ENCODE measurements at places on chromosomes 16 and 17. TPM values are rescaled to one million over a fixed set of nuclear protein-coding genes. Genes with fewer than 3 reads are reported as not detected.

The RAC3 gene
- total RNA-seq: 10.4 TPM

The KCNG4 gene
- not detected for total RNA-seq

The CMIP gene
- total RNA-seq: 17.1 TPM

The SBK1 gene
- total RNA-seq: 0.40 TPM

The HIC1 gene
- total RNA-seq: 2.1 TPM

DNA sequence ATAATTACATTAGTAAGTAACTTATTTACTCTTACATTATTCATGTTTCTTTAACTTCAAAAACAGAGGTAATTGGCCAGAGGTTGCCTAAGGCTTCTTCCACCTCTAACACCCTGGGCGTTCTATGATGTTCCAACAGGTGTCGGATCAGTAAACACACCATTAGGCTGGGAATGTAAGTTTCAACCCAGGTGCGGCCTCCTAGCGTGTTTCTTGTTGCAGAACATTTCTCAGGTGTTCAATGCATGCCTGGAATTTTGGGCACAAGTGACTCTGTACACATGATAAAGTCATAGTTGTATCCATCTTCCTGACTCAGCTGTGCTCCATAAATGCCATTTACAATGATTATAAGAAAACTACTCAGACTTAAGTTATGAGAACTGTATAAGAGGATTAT, 1.0 kb downstream of the KRTAP2-2 start:
- no peak for DNase-seq

DNA sequence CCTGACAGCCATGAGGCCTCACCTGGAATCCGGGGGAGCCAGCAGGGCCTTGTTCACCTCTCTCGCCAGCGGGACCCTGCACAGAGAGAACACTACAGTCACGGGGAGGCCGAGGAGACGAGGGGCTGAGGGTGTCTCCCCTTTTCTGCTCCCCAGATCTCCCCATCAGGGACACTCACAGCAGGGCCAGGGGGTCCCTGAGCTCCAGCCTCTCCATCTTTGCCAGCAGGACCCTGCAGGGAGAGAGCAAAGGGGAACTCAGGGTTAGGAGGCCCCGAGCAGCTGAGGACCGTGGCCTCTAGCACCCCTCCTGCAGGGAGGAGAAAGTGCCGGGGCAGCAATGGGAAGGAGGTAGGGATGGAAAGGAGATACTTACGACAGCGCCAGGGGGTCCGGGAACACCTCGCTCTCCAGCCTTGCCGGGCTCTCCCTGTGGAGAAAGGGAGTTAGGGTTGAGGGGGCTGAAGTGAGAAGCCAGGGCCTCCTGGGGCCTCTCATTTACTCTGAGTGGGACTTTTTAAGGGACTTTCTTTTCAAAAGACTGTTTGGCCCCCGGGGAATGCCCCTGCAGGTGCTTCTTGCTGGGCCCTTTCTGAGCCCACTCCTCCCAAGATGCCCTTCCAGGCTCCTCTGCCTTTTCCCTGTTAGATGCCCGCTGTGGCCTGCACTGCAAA, 8.7 kb downstream of the COL1A1 start:
- no peak for DNase-seq

- no peak for DNase-seq
Observed at GRCh38 chr17:82019690-82020571, 2.7 kb downstream of the CENPX start.

DNA sequence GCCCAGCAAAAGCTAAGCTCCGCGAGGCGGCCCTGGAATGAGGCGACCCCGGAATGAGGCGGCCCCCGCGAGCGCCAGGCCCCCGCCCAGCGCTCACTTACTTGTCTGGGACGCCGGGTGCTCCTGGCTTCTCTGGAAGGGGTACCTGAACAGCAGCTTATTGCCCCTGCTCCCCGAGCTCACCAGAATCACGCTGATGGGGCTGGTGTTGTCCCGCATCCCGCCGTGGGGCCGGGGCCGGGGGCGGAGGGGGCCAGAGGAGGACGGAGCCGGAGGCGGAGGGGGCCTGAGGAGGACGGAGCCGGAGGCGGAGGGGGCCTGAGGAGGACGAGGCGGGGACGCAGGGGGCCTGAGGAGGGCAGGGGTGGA, 440 bp downstream of the NPRL3 start:
- no peak for DNase-seq

DNA sequence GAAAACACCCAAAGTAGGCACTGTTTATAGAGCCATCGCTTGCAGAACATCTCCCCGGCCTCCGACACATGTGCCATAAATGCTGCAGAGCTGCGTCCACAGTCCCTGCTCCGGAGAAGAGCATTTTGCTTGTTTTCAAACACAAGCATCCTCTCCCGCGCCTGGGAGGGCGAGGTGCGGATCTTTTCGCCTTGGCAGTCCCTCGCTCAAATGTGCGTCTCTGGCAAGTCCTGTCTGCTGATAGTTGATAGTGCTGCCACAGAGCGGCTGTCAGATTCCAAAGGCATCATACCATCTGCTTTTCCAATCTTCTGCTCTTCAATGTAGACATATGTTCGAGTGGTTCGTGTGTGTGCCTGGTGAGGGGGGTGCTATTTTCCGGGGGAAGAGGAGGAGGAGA, 603.7 kb downstream of the MAF start:
- DNase-seq: no peak

DNA sequence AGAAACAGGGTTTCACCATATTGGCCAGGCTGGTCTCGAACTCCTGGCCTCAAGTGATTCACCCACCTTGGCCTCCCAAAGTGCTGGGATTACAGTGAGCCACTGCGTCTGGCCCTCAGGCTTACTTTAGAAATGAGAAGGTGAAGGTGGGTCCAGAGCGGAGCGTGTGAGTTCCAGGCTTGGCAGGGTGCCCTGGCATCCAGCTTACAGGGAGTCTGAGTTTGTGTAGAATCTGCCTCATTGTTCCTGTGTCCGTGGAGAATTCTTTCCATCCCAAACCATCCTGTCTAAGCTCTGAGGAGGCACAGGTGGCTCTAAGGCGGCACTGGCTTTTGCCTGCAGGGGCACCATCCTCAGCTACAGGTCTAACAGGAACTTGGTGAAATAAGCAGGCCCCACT, 50.6 kb downstream of the RAB11FIP3 start:
- no peak for DNase-seq

- no peak for DNase-seq
Observed at GRCh38 chr17:60766778-60767190, 89.1 kb downstream of the BCAS3 start.

GRCh38 chr17:67244431-67245072, 444 bp downstream of the HELZ start:
- DNase-seq: no peak

GRCh38 chr16:11783319-11784037, 13.6 kb downstream of the ZC3H7A start:
- no peak for DNase-seq

Measured in esophagus squamous epithelium (tissue), 5 donors.